ENCODE measurements at places on chromosomes 1 and 21.

DNA sequence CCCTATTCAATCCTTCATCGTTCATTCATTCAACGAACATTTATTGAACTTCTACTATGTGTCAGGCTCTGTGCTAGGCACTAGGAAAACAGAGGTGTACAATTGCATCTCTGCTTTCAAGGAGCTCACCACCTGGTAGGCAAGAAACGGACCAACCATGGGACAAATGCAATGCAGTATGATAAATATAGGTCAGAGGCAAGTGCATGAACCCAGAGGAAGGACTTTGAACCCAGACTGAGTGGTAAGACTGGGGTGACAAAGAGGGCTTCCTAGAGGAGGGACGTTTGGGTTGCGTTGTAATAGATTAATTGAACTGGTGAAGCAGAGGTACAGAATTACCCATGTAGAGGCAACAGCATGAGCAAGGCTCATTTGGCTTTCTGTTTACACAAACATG lies 16.4 kb downstream of the CD2 start:
- DNase-seq, result no peak

DNA sequence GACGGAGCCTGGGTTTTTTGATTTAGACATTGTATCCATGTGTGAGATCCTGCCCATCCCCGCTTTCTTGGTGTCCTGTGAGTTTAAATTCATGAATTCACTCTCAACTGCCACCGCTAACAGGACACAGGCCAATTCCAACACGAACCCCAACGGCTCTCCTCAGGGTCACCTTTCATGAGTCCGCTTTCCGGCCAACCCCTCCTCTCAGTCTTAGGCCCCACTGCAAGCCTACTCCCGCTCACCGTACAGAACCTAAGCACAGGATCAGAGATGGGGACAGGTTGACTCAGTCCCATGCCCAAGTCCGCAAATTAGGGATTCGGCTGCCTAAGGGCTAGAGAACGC lies 238 bp upstream of the SCP2 start:
- DNase-seq, result no peak

- no peak for DNase-seq
These were observed 5.6 kb downstream of the BTBD8 start for GRCh38 chr1:92085727-92086126.

DNA sequence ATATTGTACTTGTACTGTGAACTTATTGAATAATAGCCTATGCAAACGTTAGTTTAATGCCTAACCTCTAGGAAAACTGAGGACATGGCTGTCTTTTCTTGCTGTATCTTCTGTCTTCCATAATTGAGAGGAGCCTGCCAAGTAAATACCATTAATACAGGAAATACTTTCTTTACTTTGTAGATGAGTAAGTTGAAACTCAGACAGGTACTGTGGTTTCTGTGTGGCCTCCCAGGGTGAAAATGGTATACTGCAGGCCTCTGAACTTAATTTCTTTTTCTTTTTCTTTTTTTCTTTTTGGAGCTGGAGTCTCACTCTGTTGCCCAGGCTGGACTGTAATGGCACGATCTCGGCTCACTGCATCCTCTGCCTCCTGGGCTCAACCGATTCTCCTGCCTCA lies 208.8 kb upstream of the ADGRL4 start:
- no peak for DNase-seq

GRCh38 chr21:34343347-34343746 lies 20.5 kb upstream of the KCNE2 start:
- DNase-seq, result no peak

- DNase-seq, result no peak
These were observed 348.8 kb downstream of the RYR2 start for GRCh38 chr1:237390823-237391222.

DNA sequence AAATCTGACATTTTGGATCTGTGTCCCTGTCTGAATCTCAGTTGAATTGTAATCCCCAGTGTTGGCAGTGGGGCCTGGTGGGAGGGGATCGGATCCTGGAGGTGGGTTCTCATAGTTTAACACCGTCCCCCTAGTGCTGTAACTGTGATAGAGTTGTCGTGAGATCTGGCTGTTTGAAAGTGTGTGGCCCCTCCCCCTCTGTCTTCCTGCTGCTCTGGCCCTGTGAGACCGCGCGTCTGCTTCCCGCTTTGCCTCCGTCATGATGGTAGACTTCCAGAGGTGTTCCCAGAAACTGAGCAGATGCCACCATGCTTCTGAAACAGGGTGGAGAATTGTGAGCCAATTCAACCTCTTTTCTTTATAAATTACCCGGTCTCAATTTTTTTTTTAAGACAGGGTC lies 25.0 kb downstream of the AGPAT3 start:
- DNase-seq, result no peak

GRCh38 chr1:29258189-29258975 lies 22.1 kb downstream of the PTPRU start:
- DNase-seq, result no peak

- no peak for DNase-seq
These were observed at the start of gene NES for GRCh38 chr1:156676820-156677615. Gene NES (minus strand): TSS chr1:156677407. CDS start chr1:156677264, 143 bp downstream.

DNA sequence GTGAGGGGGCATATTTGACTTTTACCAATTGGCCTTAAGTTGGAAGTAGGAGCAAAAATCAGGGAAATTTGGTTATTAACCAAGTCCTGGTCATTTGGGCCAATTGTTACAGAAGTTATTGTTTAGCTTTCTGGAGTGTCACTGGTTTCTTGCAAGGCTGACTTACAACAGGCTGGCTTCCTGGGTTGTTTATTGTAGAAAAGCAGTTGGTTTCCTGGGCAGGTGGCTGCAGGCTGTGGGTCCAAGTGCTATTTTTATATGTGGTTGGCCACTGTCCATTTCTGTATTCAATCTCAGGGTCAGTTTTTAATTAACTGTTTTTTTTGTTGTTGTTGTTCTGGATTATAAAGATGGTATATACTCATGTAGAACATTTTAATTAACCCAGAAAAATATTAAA lies 174.1 kb downstream of the KCNJ6 start:
- no peak for DNase-seq
